ENCODE measurements at places on chromosomes 12 and 14. TPM values are rescaled to one million over a fixed set of nuclear protein-coding genes. Genes with fewer than 3 reads are reported as not detected.

Gene PLEKHD1
- polyA plus RNA-seq: 2.3 TPM

Gene CEBPE
- polyA plus RNA-seq: not detected

Gene CPNE6
- 15.1 TPM for polyA plus RNA-seq

Gene SLC25A47
- not detected for polyA plus RNA-seq

Gene PARPBP
- 7.9 TPM for polyA plus RNA-seq

Gene CEP170B
- 40.5 TPM for polyA plus RNA-seq

Gene RERGL
- polyA plus RNA-seq: 4.0 TPM

Gene GCH1
- 3.4 TPM for polyA plus RNA-seq

Gene GPHB5
- polyA plus RNA-seq: not detected

Gene SIX6
- not detected for polyA plus RNA-seq

Gene SLC22A17
- polyA plus RNA-seq: 541 TPM

Gene CD4
- 16.6 TPM for polyA plus RNA-seq

Gene HOXC6
- 114 TPM for polyA plus RNA-seq

Gene MYF5
- polyA plus RNA-seq: not detected

Gene IFNG-AS1
- polyA plus RNA-seq: not detected

Gene SLC8A3
- polyA plus RNA-seq: 28.7 TPM

Gene GZMH
- 0.21 TPM for polyA plus RNA-seq

Gene TAS2R10
- 0.74 TPM for polyA plus RNA-seq
